ENCODE measurements at places on chromosomes 3 and 15.

GRCh38 chr3:49841806-49842205, 14.6 kb downstream of the TRAIP start:
- no peak for DNase-seq

GRCh38 chr3:122002611-122003010, 19.4 kb downstream of the ILDR1 start:
- DNase-seq: no peak

DNA sequence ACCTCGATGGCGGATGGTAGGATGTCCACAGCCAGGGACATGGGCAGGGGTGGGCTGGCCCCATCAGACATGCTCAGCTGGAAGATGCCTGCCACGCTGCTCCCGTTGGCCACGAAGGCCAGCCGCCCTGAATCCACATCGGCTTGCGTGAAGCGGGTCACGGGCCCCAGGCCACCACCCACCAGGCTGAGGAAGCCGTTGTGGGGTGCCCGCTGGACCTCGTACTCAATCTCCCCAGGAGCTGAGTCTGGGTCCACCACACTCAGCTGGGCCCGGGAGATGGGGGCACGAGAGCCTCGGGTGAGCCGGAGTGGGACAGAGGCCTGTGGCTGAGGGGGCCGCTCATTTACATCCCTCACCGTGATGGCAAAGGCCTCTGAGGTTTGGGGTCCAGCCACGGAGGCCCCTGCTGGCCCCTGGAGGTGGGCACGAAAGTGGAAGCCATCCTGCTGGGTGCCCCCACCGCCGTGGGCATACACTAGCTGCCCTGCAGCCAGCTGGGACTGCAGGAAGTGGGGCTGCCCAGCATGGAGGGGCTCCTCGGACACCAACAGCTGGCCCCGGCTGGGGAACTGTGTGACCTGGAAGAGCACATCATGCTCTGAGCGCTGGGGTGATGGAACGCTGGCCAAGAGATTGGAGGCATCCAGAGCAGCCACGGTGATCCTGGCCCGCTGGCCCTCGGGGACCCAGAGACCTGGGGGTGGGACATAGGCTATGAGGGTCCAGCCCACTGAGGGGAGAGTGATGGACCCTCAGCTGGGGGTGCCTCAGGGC, 29.2 kb downstream of the SNX33 start:
- DNase-seq: no peak

GRCh38 chr3:100401674-100402041, 319 bp downstream of the LNP1 start:
- DNase-seq: peak; percentile 7

DNA sequence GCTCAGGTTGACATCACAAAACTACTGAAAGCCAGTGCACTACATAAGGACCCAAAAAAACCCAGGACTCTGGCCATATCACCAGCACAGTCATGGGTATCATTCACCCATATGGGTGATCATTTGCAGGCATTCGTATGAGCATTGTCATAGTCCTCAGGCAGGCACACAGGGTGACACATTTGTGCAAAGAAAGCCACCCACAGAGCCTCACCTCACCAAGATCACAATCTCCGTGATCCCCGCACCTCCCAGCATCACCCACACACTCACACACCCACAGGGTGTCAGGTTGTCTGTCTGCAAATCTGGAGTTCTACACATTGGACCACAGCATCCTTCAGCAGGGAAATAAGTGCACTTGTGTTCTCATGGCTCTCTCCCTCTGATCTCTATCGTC, 166.0 kb upstream of the LPP start:
- DNase-seq: peak; percentile 34

DNA sequence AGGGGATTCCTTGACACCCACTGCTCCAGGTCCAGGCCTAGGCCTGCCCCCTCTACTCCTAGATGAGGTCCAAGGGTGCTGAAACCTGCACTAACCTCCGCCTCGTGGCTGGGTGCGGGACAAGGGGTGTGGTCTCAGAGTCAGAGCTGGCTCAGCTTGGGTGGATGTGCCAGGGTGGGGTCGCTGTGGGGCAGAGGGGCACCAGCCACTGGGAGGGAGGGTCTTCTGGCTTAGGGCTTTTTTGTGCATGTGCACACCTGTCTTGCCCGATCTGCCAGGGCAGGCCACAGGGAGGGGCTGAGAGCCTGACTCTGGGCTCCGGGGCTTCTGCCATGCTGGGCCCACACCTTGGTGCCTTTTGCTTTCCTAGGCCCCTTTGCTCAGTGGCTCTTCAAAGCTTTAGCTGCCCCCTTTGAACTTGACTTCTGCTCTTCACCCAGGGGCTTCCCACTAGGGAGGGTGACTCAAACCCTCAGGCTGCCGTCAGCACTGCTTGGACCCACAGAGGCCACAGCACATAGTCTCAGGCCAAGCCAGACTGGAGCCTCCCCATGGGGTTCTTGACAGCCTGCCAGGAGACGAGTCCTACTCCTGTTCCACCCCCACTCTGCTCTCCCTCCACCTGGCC, 73.0 kb downstream of the KLF13 start:
- no peak for DNase-seq

GRCh38 chr3:129257609-129258008, 8.2 kb downstream of the COPG1 start:
- DNase-seq: no peak
